ENCODE measurements at places on chromosomes 3 and 15.

GRCh38 chr15:60062826-60063225 is 58.7 kb downstream of the FOXB1 start:
- no peak for DNase-seq

DNA sequence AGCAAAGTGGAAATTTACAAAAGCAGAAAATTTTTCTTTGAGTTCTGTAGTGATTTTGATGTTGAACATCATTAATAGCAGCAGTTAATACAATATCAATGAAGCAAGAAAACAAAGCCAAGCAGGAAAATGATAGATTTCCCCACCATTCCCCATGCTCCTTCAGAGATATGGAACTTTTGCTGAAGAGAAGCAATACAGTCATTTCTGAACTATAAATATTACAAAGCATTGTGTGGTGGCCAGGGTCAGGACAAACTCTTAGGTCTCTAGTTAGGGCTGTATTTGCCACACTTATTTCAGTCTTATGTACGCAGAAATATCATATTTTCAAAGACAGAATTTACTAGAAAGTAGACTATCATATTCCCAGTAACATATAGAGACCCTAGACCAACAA is 88.8 kb upstream of the P3H2 start:
- no peak for DNase-seq

- no peak for DNase-seq
Observed at GRCh38 chr3:57855281-57855680, 99.2 kb downstream of the SLMAP start.

GRCh38 chr15:70436428-70436827 is 326.9 kb downstream of the UACA start:
- DNase-seq: no peak

GRCh38 chr15:68391121-68391520 is 40.8 kb downstream of the ITGA11 start:
- no peak for DNase-seq

DNA sequence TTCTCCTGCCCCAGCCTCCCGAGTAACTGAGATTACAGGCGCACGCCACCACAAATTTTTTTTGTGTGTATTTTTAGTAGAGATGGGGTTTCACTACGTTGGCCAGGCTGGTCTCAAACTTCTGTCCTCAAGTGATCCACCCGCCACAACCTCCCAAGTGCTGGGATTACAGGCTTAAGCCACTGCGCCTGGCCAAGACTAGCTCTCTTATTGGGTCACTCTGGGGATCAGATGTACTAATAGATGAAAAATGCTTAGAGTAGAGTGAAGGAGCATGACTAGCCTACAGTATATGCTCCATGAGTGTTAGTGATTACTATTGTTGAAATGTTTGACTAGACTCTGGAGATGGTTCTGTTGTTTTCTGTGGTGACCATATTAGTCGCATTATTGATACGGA is 21.8 kb downstream of the RARB start:
- no peak for DNase-seq

DNA sequence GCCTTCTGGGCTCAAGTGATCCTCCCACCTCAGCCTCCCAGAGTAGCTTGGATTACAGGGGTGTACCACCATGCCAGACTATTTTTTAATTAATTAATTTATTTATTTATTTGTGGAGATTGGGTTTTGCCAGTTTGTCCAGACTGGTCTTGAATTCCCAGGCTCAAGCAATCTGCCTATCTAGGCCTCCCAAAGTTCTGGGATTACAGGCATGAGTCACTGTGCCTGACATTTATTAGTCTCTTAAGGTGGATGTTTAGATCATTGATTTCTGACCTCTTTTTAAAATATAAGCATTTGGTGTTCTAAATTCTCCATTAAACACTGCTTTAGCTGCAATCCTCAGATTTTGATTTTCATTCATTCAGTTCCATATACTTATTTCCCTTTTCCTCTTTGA is 15.6 kb downstream of the FBXW12 start:
- no peak for DNase-seq
